ENCODE measurements at places on chromosomes 4 and X. TPM values are rescaled to one million over a fixed set of nuclear protein-coding genes. Genes with fewer than 3 reads are reported as not detected.

GRCh38 chrX:21948897-21949578 is 8.5 kb downstream of the SMS start:
- H3K36me3 ChIP-seq, result no peaks in the 10 kb centered on the region
- no peak overlapping the region for H3K4me3 ChIP-seq
- DNase-seq, result no peak
- no peak overlapping the region for H3K27ac ChIP-seq
- H3K4me1 ChIP-seq, result no peaks in the 10 kb centered on the region

ZNF595 gene
- polyA plus RNA-seq, result 2.1 TPM

IL2RG gene
- polyA plus RNA-seq, result 1.2 TPM

CTBP1 gene
- polyA plus RNA-seq, result 116 TPM

- H3K27ac ChIP-seq, result no peak overlapping the region
- no peaks in the 10 kb centered on the region for H3K27me3 ChIP-seq
- no peaks in the 10 kb centered on the region for H3K36me3 ChIP-seq
- no peaks in the 10 kb centered on the region for H3K4me1 ChIP-seq
Measured at GRCh38 chrX:93760163-93760562, 86.2 kb downstream of the FAM133A start.

FATE1 gene
- 0.24 TPM for polyA plus RNA-seq

PABPC1L2A gene
- polyA plus RNA-seq, result not detected

- H3K4me3 ChIP-seq, result peak overlapping the region; percentile 80
- peak overlapping the region; percentile 95 for H3K27ac ChIP-seq
- no peak for DNase-seq
- H3K4me1 ChIP-seq, result peaks cover 7% of the 10 kb centered on the region
Measured at GRCh38 chrX:123962006-123962467, 531 bp downstream of the STAG2 start.

DNA sequence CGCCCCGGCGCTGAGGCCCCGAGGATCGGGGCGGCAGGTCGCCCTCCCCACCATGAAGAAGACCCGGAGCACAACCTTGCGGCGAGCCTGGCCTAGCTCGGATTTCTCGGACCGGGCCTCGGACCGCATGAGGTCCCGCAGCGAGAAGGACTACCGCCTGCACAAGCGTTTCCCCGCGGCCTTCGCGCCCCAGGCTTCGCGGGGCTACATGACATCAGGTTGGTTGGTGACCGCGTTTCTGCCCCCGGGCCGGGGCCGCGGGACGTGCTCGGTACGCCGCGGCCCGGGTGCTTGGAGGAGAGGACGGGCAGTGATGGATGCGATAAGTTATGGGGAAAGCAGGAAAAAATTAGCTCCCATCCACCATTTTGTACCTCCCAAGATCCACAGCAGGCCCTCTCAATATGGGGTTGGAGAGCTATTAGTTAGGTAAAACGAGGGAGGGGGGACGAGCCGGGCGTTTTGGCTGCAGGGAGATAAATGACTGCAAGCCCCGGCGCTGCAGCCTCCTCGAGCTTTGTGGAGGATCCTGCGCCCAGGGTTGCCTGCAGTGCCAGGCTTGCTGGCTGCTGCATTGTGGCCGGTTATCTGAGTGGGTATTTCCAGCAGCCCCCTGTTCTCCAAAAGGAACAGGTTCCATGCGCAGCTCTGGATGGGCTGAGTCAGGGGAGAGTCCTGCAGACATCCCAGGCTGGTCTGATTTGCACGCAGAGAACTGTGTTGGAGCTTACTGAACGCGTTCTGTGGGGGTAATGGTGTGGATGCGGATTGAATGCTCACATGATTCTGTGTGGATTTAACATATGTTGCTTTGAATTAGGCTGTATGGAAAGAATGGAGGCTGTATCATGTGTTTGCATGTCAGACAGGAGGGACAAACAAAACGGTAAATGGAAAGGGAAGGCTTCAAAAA is 1.9 kb downstream of the STOX2 start:
- H3K4me1 ChIP-seq, result peaks cover 11% of the 10 kb centered on the region
- peak overlapping the region; percentile 78 for H3K4me3 ChIP-seq
- peak; percentile 16 for DNase-seq
- H3K27me3 ChIP-seq, result no peaks in the 10 kb centered on the region
- H3K27ac ChIP-seq, result no peak overlapping the region
- H3K36me3 ChIP-seq, result no peaks in the 10 kb centered on the region
